ENCODE measurements at places on chromosomes 4 and X.

DNA sequence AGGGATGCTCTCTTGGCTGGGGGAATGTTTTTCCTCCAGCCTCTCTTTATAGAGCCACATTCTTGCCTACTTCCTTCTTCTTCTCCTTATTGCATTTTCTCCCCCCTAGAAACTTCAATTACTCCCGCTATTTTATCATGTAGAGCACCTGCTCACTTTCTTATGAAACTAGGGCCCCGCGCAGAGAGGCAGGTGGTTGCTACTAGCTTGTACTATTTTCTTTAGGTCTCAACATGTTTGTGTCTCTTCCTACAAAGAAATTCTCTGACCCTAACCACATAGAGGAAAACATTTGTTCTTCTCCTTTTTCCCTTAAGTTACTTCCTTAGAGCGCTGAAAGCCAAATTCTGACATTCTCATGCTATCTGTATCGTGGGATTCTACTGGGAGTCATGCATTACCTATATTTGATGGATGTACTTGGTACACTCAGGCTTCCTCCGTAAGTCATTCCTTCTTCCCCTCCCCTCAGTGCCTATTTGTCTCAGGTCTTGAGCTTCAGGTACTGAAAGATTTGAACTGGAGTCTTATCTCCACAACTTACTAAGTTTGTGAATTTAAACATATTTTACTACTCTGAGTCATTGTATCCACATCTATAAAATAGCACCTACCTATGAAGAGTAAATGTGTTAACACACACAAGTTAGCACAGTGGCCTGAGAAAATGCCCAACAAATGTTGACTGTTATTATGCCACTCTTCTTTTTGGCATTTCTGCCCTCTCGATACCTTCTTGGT lies 159.1 kb upstream of the LEF1 start:
- no peaks in the 10 kb centered on the region for H3K36me3 ChIP-seq
- H3K27me3 ChIP-seq = no peaks in the 10 kb centered on the region
- no peak overlapping the region for H3K4me3 ChIP-seq
- DNase-seq = no peak
- peaks cover 22% of the 10 kb centered on the region for H3K4me1 ChIP-seq

DNA sequence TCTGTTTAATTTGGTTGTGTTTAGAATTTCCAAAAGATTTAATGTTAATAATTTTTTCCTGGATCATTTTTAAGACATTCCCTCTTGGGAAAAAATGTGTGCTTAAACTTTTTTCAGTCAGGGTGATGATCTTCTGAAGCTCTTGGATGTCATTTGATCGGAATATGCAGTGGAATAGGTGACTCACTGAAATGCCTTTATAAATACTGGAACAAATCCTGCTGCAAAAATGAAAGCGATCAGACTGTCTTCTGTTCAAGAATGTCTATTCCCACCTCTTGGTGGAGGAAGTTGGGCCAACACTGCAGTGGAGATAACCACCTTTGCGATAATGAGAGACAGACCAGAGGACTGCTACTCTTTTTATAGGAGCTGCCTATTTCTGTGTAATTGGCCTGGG lies 46.7 kb downstream of the LARP1B start:
- H3K36me3 ChIP-seq = peaks cover 22% of the 10 kb centered on the region
- no peak overlapping the region for H3K27ac ChIP-seq
- H3K4me3 ChIP-seq = no peak overlapping the region
- no peak for DNase-seq

DNA sequence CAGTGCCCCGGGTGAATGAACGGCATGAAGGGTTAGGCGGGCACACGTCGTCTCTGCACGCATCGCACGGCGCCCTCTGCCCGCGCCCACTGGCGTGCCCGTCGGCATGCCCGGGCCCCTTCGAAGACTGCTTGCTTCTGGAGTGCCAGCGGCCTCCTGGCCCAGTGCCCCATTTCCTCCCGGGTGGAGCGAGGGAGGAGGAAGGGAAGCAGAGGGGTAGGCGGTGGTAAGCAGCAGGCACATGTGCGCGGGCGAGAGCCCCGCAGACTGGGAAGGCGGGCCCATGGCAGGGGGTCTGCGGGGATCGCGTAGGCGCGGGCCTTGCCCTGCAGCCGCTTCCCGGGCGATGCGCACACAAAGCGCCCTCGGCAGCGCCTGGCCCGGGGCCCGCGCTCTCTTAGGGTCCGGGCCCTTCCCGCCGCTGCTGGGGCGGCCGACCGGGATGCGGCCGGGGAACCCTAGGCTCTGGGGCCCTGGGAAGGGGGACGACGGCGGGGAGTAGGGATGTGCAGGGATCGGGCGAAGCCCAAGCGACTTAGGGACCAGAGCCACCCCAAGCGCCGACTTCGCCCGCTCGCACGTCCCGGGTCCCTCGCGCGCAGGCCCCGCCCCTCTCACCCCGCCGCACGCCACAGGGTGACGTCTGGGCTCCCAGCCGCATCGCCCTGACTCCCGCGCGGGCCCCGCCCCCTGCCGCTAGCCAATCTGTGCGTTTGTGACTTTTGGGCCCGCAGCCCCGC lies 866 bp upstream of the EMD start:
- H3K4me1 ChIP-seq = peaks cover 25% of the 10 kb centered on the region
- peak overlapping the region; percentile 85 for H3K27ac ChIP-seq
- H3K27me3 ChIP-seq = no peaks in the 10 kb centered on the region

DNA sequence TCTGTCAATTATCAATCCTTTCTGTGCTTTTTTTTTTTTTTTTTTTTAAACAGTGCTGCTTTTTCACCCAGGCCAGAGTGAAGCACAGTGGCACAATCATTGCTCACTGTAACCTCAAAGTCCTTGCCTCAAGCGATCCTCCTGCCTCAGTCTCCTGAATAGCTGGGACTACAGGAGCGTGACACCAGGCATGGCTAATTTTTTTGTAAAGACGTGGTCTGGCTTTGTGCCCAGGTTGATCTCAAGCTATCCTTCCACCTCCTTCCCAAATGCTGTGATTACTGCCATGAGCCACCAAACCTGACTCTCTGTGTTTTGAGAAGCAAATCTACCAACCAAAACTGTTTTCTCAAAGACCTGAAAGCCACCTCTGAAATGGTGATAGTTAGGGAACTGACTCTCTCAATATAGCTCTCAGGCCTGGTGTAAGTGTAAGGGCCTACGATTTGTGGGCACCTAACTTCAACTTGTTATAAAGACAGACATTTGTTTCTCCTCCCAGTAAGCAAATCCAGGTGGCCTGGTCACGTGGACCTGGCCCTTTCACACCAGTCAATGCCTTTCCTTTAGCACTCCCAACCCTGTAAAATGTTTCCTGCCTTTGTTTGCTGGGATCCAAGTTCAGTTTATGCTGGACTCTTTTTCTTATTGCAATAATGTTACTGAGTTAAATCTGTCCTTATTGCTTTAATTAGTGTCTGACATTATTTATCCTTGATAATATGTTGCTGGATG lies 2015.9 kb downstream of the PCDH7 start:
- no peaks in the 10 kb centered on the region for H3K36me3 ChIP-seq
- H3K4me3 ChIP-seq = no peak overlapping the region
- H3K27me3 ChIP-seq = no peaks in the 10 kb centered on the region
- no peak for DNase-seq
- no peak overlapping the region for H3K27ac ChIP-seq
- no peaks in the 10 kb centered on the region for H3K4me1 ChIP-seq

GRCh38 chrX:133045986-133046385 lies 50.9 kb downstream of the USP26 start:
- no peaks in the 10 kb centered on the region for H3K4me1 ChIP-seq
- no peak for DNase-seq
- H3K27ac ChIP-seq = no peak overlapping the region
- no peaks in the 10 kb centered on the region for H3K36me3 ChIP-seq
- H3K4me3 ChIP-seq = no peak overlapping the region

DNA sequence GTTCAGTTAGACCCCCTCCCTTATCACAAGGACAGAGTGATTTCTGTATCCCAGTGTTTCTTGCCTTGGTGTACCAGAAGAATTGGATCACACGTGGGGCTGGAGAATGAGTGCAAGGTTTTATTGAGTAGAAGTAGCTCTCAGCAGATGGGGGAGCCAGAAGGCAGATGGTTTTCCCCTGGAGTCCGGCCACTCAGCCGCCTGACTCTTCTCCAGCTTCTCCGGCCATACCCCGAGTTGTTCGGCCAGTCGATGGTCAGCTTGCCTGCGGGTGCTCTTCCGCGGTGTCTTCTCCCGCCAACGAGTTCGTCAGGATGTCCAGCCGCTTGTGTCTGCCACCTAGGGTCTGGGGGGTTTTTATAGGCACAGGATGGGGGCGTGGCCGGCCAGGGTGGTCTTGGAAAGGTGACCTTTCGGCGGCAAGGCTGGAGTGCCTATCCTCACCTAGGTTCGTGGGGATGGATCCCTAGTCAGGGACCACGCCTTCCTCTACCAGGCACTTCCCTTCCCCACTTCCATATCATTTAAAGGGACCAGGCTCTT lies 14.5 kb downstream of the GAB1 start:
- no peak overlapping the region for H3K27ac ChIP-seq
- H3K36me3 ChIP-seq = no peaks in the 10 kb centered on the region
- H3K4me1 ChIP-seq = no peaks in the 10 kb centered on the region
- H3K27me3 ChIP-seq = peaks cover 7% of the 10 kb centered on the region
- H3K4me3 ChIP-seq = no peak overlapping the region
- DNase-seq = no peak

Measured in activated CD4-positive, alpha-beta T cell treated with anti-CD3 and anti-CD28 coated beads for 36 hours (primary cell).